Caco-2 (cell line): ENCODE measurements at places on chromosomes 5 and 9. TPM values are rescaled to one million over a fixed set of nuclear protein-coding genes. Genes with fewer than 3 reads are reported as not detected.
A peak's percentile ranks its signal among the peaks of the same experiment; 100 is the strongest.

Gene C5
- total RNA-seq: 10.8 and 14.9 TPM in 2 replicates

Gene SLC6A19
- total RNA-seq: 0.29 and 0.32 TPM in 2 replicates

Gene CDC20B
- not detected in 2 replicates for total RNA-seq

Gene INSL4
- not detected in 2 replicates for total RNA-seq

Gene SOWAHA
- total RNA-seq: 3.7 and 4.1 TPM in 2 replicates

Gene HARS2
- total RNA-seq: 36.5 and 38.6 TPM in 2 replicates

Gene SLC34A3
- 0.19 TPM in 1 of 2 replicates, not detected in the other for total RNA-seq

DNA sequence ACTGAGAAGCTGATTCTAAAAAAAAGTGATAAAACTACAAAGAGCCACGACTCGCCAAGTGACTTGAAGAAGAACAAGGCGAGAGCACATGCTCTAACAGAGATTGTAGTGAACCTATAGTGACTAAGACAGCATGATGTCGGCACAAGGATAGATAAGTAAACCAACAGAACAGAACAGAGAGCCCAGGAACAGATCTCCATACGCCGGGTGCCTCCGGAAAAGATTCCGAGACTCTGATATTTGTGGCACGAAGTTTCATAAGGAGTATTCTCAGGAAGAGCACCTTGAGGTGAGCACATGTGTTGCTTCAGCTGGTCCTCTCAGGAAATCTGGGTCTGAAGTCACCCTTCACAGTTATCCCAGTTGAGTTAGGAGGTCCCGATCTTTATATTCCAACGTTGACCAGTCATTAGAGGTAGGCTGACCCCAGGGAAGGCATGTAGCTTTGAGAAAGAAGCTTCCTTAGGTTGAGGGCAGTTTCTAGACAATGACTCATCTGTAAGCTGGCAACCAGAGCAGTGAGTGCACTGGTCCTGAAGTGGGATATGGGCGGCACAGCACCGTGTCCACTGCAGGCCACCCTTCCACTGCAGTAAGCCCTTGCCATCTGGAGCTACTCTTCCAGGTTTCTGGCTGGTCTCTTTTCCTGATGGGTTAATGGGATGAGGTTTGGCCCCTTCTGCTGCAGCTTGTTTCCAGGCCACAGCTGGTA lies 13.6 kb upstream of the CLK4 start:
- no peak for DNase-seq

- DNase-seq: no peak
Measured at GRCh38 chr5:86546582-86546981, 71.2 kb upstream of the COX7C start.

GRCh38 chr5:97006454-97007060 lies 70.7 kb downstream of the LNPEP start:
- DNase-seq: no peak

DNA sequence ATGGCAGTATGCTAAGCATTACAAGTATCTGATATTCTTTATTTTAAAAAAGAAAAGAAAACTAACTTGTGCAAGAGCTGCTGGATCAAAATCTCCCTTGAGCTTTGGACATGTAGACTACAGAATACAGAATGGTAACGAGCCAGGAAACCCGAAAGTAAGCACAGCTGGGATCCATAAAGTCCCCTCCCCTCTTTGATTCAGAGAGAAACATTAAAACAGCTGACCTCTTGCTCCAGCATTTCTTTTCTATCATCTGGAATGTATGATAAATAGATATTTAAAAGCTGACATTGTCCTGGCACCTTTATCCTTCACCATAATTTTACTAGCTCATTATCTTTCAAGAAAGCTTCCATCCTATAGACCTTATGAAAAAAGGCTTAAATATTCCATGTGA lies 28.2 kb upstream of the LPAR1 start:
- DNase-seq: no peak

DNA sequence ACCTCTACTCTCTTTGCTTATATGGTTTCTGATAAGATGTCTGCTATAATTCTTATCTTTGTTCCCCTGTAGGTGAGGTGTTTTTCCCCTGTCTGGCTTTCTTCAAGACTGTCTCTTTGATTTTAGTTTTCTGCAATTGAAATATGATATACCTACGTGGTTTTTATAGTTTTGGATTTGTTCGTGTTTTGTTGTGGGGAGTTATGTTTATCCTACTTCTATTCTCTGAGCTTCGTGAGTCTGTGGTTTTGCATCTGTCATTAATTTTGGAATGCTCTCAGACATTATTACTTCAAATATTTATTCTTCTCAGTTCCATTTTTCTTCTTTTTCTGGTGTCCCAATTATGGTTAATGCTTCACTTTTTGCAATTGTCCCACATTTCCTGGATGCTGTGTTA lies 521.3 kb downstream of the KCTD16 start:
- no peak for DNase-seq

DNA sequence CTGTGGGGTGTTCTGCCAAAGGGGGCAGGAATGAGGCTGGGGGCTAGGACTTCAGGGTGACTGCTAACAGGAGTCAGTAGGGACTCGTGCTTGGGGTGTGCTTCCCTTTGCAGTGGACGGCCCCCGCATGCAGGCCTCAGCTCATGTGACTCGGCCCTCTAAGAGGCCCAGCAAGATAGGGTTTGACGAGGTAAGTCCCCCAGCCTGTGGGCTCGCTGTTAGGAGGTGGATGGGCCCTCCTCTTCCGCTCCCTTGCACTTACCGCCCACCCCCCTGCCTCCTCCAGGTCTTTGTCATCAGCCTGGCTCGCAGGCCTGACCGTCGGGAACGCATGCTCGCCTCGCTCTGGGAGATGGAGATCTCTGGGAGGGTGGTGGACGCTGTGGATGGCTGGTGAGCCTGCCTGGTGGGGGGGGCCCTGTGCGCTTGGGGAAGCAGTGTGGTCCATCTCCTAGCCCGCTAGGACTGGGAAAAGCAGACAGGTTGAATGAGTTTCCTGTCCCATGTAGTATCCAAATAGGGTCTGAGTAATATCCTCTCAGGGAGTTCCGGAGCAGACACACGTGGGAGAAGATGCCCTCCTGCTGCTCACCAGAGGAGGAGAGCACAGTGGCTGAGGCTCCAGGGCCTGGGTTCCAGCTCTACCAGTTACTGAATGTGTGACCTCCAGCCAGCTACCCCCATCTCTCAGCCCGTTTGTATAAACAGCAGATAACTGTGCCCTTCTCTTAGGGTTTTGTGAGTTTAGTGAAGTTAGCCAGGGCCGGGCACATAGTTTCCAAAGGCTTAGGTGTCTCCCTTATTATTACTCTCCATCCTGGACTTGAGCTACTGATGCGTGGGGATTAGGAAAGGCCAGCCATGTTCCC lies 8.2 kb downstream of the CERCAM start:
- DNase-seq: no peak

GRCh38 chr5:163163858-163164257 lies 273.5 kb upstream of the CCNG1 start:
- no peak for DNase-seq

- DNase-seq: no peak
Measured at GRCh38 chr5:97838214-97838613, 655.2 kb upstream of the RIOK2 start.

DNA sequence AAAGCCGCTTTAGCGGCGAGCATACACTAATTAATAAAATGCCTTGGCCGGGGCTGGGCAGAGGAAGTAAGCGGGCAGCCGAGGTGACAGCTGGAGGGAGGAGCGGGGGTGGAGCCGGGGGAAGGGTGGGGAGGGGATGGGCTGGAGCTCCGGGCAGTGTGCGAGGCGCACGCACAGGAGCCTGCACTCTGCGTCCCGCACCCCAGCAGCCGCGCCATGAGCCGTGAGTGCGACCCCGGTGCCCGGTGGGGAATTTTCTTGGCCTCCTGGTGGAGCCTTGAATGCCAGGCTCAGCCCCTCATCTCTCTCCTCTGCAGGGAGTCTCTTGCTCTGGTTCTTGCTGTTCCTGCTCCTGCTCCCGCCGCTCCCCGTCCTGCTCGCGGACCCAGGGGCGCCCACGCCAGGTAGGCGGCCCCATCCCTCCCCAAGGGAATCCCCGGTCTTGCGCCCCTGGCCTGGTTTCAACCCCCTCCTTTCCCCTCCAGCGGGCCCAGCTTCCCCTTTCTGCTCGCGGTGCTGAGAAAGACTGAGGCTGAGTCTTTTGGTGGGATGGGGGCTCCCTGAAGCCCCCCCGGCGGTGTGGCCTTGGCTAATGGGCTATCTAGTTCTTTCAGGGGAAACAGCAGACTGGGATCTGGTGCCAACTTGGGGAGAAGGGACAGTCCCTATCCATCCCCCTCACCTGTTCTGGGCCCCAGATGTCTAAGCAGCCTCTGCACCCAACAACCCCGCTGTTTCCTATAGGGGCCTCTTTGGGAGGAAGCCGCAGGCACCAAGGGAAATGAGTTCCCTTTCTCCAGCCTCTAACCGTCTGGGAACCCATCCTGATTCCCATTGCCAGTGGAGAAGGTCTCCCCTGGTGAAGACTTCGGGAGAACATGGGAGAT lies at the start of gene PTGS1:
Gene PTGS1, plus strand, starts transcription at position 156 of the 887 bp plus-strand sequence. Its CDS starts 61 bp downstream, at position 217.
- DNase-seq: no peak

DNA sequence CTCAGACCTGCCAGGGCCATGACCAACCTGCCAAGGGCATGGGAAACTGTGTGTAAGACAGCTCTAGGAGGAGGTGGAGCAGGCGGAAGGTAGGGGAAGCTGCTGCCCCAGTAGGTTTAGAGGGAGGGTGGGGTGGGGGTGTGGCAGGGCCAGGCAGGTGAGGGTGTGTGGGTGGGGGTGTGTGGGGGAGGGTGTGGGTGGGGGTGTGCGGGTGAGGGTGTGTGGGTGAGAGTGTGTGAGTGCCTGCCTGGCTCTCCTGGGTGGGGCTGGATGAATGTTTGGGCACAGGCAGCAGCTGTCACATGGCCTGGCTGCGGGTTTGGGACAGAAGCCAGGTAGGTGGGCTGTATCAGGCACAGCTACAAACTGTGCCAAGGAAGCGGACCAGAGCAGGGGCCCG lies 8.8 kb upstream of the N4BP3 start:
- no peak for DNase-seq

DNA sequence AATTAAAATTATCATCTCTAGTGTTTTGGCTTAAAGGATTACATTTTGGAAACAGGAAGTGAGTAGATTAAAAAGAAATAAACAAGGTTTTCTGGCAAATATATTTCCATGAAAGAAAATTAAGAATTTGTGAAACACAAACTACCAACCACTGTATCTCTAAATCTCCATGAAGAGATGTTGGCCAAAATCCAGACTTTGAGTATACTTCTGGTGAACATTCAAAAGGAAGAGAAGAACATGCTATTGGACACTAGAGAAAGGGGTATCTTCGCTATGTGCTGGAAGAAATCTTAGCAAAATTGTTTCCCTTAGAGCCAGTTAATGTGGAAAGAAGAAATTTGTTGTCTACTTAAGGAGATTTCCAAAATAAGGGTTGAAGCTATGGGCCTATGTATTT lies 710.4 kb upstream of the CTNND2 start:
- DNase-seq: no peak

DNA sequence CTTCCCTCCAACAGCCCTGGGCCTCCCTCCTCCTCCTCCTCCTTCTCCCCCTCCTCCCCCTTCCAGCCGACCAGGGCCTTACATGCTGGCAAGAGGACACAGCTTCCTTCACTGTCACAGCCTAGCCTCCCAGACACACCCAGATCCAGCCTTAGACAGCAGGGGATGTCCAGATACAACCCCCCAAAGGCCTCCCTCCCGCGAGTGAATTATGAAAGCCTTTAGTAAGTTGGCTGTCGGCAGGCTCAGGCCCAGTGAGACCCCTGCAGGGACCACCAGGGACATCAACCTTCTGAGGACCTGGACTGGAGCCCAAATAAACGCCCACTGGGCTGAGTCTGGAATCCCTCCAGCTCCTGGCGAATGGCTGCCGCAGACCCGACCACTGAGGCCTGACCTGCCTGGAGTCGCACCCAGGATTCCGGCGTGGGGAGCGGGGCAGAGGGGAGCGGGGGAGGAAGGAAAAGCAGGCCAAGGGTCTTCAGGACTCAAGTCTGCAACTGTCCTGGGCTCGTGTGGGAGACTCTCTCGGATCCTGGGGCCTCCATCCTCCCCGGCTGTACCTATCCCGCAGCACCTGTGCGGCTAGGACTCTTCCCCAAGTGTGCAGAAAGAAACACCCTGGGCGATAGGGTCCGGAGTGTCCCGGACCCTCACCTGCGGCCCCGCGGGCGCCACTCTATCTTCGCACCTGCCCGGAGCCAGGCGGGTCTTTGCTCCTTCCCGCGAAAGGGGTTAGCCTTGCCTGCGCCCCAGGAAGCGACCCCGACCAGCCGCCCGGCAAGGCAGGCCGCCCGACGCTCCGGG lies 705 bp downstream of the SEPTIN8 start:
- DNase-seq: peak; percentile 30

DNA sequence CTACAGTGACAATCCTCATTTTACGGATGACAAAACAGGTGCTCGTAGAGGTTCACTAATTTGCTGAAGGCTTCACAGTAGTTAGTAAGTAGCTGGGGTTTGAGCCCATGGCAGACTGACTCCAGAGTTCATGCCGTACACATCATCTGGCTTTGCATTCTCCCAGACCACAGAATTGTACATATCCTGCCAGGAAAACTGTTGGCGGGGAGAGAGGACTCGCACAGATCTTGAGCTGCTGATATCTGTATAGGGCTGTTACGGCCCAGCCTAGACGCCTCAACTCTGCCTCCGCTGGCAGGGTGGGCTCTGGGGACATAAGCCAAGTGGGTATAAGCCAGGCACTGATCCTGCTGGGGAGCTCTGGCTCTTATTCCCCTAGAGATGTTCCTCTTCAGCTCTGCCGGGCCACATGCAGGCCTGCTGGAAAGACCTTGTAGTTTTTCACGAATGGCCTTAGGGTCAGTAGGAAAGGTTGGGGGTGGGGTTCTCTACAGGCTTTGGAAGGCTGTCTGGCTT lies 16.3 kb downstream of the LARP1 start:
- no peak for DNase-seq

- DNase-seq: no peak
Measured at GRCh38 chr5:115087951-115088350, 81.8 kb downstream of the TRIM36 start.

- DNase-seq: peak; percentile 61
Measured at GRCh38 chr5:10307206-10308148, at the start of gene CMBL. Gene CMBL (minus strand): TSS chr5:10307902. CDS start chr5:10290762, 17,140 bp downstream.

DNA sequence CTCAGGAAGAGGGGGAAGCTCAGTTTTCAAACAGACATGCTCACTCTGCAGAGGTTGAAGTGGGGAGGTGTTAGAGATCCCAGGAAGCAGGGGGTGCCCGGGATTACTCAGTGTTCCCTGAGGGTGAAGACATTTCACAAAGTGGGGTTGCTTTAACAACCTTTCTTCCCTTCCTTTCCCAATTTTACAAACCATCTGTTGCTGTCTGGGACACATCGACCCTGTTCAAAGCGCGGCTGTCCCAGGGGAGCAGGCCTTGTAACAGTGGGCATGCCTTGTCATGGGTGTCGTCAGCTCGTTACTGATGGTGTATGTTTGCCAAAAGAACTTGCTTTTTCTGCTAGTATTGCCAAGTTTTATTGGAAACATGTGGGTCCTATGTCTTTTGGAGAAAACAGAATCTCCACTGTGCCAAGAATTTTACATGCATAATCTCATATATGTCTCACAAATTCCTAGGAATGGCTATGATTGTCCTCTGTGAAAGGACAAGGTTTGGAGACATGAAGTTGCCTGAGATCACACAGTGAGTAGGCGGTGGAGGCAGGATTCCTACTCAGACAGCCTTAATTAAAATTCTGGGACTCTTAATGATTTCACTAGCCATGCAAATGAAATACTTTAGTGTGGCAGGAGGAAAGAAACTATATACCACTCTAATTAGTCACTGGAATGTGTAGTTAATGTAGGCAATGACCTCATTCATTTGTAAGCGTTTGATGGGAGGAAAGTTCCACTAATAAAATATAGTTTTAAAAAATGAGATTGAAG lies 198.9 kb downstream of the NXNL2 start:
- no peak for DNase-seq
